ENCODE measurements at places on chromosomes 1 and 21.

DNA sequence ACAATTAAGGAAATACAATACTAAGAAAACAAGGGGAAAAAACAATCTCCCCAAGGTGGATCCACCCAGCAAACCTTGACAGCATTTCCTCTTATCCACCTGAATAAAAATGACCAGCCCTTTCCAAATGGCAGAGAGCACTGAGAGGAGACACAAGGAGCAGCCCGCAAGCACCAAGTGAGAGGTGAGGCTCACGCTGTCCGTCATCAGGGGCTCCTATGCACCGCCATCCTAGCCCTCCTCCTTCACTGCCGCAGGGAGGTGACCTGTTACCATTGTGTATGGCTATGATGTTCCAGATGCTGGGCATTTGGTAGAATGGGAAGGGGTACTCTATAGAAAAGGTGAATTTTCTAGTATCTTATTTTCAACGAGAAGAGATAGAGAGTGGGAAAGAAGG lies 31.2 kb upstream of the IL20 start:
- no peak for DNase-seq

- no peak for DNase-seq
These were observed 62.5 kb upstream of the BARHL2 start for GRCh38 chr1:90779573-90779972.

- no peak for DNase-seq
These were observed 505 bp downstream of the LMOD1 start for GRCh38 chr1:201945863-201946223.

- no peak for DNase-seq
These were observed 553.4 kb downstream of the PLPP3 start for GRCh38 chr1:56025942-56026341.

GRCh38 chr1:1232796-1233566 lies 944 bp downstream of the B3GALT6 start:
- DNase-seq, result no peak

DNA sequence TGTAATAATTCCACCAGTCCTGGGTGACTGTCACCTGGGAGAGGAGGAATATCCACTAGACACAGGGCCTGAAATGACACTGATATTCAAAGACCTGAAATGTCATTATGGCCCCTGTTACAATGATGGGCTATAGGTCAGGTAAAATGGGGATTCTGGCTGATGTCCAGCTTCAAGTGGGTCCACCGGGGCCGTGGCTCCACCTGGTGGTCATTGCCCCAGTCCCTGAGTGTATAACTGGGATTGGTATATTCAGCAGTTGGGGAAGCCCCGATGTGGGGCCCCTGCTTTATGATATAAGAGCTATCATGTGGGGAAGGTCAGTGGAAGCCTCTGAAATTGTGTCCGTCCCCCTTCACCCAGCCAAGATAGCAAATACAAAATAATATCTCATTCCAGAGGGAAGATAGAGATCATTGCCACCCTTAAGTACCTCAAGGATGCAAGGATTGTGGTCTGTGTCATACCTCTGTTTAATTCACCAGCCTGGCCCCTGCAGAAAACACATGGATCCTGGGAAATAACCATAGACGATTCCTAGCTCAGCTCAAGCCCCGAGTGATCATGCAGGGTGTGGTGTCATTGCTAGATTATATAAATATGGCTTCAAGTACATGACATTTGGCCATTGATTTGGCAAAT lies 19.4 kb downstream of the PLEKHO1 start:
- DNase-seq, result no peak

DNA sequence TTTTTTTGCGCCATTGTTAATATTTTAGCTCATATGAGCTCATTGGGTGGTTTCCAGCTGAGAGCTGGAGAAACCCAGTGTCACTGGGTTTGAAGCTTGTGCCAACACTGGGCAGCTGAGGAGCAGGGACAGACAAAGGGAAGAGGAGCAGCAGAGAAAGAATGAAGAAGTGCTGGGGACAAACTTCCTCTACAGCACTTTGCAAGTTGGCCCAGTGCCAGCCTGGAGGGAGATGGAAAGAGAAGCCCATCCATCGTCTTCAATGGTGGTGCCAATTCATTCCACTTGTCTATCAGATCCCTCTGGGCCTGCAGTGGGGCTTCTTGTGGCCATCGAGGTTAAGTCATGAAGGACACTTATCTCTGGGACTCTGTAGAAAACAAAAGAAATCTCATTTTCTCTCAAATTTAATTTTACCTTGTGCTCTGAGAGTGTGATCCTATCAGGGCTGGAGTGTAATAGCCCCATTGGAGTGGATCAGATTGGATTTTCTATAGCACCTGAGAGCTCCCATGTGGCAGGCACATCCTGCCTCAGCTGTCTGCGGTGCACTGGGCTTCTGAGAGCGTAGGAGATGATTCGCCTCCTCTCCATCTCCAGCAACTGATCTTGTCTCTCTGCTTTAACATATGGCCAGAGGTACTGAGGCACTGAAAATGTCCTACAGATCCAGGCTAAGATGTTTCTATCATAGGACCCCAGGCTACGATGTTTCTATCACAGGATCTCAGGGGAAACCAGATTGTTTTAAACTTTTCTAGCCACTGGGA lies 114.7 kb downstream of the TNR start:
- DNase-seq, result no peak

- no peak for DNase-seq
These were observed 13.5 kb downstream of the ZYG11A start for GRCh38 chr1:52856026-52856425.

GRCh38 chr1:178864326-178864725 lies 6.6 kb downstream of the ANGPTL1 start:
- DNase-seq, result no peak

DNA sequence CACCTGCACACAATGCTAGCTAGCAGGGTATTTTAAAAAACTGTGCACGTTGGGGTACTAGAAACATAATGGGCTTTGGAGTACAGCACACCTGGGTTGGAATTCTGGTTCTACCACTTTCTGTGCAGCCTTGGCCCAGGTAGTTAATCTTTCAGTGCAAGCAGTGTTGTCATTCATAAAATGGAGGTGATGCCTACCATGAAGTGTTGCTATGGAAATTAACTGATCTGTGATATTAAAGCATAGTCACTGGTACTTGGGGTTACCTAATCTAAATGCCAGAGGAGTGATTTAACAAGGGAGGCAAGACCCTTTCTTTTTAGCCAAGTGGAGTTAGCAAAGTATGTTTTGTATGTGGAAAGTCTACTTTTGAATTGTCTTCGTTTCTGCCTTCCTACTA lies 18.0 kb downstream of the ATP1B1 start:
- DNase-seq, result no peak

DNA sequence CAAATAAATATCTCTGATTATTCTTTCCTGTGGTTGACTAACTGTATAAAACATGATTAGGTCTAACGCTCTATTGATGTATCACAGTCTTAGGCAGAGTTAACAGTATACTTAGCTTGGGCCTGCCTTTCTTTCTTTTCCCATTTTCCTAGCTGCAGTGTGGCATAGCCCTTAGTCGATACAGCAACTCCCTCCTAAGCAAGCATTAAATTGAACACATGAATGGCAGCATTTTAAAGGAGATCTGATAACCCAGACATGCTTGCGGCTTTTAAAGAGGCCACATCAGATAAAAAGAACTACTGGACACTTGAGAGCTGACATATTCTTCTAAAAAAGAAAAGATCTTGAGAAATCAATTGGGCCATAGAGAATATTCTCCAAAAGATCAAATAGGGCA lies 312.0 kb upstream of the TMPRSS15 start:
- DNase-seq, result no peak

- DNase-seq, result no peak
These were observed 72.7 kb downstream of the SLC66A1 start for GRCh38 chr1:19384772-19385187.

- DNase-seq, result peak; percentile 38
These were observed 19.8 kb downstream of the SPRTN start for GRCh38 chr1:231357831-231358354.

- no peak for DNase-seq
These were observed 131.5 kb downstream of the DHRS3 start for GRCh38 chr1:12486401-12487005.

GRCh38 chr1:25008192-25008485 lies 78.1 kb upstream of the RUNX3 start:
- DNase-seq, result no peak

DNA sequence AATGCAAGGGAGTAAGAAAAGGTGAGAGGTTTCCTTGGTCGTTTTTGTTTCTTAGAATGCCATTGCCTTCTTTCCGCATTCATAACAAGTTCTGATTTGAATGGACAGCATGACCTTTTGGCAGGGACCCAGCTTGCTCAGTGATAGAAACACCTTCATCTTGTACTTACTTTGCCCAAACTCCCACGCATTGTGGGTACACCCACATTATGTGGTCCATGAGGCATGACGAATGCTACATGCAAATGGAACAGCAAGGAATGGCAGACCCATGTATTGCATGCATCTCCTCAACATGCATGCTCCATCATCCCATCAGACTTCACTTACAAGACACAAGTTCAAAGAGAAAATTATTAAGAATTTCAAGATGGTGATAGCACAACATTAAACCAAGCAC lies 102.8 kb downstream of the CDC7 start:
- no peak for DNase-seq

- no peak for DNase-seq
These were observed 38.9 kb upstream of the ERO1B start for GRCh38 chr1:236320671-236321070.

- DNase-seq, result no peak
These were observed at the start of gene OR10T2 for GRCh38 chr1:158398818-158399514. TSS of gene OR10T2 (minus strand) at chr1:158399466. CDS start at chr1:158399466, 0 bp downstream.

DNA sequence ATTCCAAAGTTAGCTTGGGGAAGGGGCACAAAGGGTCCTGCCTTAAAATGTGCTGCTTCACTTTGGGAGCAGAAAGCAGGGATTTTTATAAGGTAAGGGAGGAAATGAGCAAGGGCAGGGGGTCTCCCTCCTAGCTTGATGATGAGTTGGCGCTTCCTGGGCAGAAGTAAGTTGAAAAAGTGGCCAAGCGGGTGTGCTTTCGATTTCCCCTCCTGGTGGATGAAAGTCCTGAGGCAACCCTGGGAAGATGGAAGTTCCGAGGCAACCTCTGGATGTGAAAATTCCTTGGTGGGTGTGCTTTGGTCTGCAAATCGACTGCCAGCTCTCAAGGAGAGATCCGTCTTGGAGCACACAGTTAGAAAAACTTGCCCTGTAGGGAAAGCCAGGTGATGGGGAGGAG lies 41.7 kb upstream of the CD2 start:
- no peak for DNase-seq

- DNase-seq, result no peak
These were observed 16.4 kb downstream of the EPHA2 start for GRCh38 chr1:16139473-16139962.

DNA sequence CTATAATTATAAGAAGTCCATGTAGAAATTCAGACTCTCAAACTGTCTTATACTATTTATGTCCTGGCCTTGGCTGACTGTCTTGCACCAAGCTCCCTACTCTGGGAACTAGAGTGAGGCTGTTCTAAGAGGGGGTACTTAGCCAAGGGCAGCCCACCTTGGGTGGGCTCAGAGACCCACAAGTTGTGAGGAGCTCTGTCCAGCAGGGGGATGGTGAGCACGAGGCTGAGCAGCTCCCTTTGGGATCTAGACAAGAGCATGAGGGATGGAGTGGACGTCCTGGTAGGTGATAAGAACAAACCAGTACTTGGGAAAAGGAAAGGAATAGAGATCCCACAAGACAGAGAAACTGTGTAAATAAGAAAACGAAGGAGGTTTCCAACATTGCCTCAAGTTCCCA lies 127.1 kb upstream of the SLC44A3 start:
- DNase-seq, result no peak

- no peak for DNase-seq
These were observed 81.7 kb downstream of the PIK3CD start for GRCh38 chr1:9733160-9733789.

DNA sequence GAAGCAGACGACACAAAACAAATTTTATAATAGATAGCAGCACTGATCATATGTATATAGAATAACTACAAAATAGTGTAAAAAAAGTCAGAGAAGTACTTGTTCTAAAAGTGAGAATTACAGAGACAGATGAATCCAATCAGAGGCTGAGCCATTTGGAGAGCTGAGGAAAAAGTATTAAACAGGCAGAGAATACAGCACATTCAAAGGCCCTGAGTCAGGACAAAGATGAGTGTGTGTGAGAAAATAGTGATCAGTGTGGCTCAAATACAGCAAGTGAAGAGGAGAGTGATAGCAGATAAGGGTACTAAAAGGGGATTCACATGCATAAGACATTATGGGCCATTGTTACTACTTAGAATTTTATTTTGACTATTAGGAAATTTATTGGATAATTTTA lies 430.6 kb upstream of the BRINP3 start:
- no peak for DNase-seq

- no peak for DNase-seq
These were observed 61.5 kb downstream of the SYT2 start for GRCh38 chr1:202648605-202649226.

- DNase-seq, result no peak
These were observed 17.2 kb upstream of the RAB29 start for GRCh38 chr1:205792481-205792881.

- DNase-seq, result no peak
These were observed 85.2 kb upstream of the PPM1J start for GRCh38 chr1:112800289-112800688.

DNA sequence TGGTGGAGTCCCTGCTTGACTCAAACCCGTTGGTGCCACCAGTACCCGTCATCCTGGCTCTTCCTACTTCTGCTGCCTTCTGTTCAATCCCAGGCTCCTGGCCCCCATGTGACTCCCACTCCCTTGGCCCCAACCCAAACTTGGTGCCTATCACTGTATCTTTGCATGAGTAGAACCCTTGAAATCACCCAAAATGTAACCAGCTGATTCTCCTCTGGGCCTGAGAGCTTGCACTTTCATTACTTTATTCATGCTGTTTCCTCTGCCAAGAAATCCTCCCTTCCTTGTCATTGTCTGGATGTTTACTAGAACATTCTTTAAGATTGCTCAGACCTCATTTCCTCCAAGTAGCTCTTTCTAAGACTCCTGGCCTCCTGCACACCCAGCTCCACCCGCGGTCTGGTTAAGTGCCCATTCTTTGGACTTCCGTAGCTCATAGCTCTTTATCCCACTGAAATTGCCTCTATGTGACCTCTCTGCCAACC lies 15.7 kb downstream of the PTAFR start:
- no peak for DNase-seq

- no peak for DNase-seq
These were observed 457 bp downstream of the SRM start for GRCh38 chr1:11059155-11059967.

DNA sequence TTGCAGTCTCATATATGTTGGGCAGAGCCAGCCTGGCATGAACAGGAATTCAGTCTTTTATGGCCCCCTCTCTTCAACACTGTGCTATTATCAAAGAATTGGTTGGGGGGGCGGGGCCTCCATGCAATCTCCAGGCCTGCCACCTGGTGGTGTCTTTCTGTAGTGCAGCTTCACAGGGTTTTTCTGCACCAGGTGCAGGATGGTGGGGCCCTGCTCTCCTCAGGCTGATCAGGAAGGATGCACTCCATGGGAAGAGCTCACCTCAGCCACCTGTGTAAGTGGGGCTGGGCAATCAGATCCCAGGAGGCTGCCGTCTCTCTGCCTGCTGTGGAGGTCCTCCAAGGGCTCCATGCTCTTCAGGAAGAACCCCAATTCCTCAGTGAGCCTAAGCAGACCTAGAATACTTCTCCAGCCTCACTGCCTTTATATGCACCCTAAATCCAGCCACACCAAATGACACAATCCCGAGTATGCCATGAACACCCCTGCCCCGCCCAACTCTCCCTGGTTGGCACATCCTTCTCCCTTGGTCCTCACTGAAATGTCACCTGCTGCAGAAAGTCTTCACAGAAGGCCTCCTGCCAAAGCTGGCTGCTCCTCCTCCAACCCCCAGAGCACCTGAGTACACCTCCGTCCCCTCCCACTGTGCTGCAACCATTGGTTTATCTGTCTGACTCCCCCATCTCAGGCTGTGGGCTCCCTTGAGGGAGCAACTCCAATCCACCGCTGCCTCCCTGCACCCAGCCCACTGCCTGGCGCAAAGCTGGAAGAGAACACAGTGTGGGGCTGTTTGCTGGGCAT lies 16.5 kb downstream of the STK40 start:
- peak; percentile 74 for DNase-seq

Measured in naive B cell (primary cell).